ENCODE measurements at places on chromosomes 11 and 22.

GRCh38 chr11:12440565-12440964 is 63.2 kb downstream of the PARVA start:
- DNase-seq: no peak

DNA sequence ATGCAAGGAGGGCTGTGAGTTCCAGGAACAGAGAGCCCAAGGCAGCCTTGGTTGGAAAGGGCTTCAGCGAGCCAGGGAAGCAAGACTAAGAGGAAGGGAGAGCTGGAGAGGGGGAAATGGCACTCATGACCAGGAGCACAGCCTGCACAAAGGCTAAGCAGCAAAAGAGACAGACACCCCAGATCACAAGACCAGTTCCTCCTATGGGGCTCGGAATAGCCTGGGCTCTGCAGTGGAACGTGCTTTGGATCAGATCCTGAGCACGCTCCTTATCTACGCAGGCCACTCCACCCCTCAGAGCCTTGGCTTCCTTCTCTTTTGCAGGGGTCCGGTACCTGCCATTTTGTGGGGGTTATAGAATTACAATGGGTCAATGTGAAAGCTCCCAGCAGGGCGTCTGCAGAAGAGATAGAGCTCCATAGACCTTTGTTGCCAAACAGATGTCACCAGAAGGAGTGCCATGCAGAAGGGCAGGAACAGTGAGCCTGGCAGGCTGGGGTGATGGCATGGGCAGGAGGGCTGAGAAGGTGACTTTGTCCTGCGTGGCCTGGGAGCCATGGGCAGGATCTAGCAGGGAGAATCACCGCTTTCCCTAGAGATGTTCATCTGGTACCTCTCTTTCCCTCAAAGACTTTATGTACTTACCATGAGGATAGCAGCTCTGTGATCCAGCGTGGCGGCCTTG is 33.8 kb downstream of the ZC3H7B start:
- DNase-seq: no peak

DNA sequence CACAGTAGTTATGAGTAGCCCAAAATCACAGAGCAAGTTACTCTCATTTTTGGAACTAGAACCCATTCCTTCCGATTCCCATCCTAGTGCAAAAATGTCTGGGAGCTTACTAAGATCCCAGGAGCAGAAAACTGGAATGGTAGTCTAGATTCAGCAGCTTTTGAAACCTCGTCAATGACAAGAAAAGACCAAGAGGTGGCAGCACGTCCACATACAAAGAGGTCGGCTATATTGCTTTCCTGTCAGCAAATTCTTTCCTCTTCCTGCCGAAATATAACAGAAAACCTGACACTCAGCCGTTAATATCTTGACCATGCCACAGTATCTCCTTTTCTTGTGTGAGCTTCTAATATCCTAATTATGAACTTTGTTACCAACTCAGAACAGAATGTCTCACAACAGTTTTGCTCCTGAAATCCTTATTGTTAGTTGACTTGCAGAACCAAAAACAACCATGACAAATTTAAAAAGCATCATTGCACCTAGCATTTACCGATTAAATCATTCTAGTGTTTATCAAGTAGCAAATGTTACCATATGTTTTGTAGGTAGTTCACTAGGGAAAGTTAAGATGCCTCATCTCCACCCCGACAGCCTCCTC is 92.8 kb upstream of the OR9G4 start:
- no peak for DNase-seq

GRCh38 chr11:38683484-38683883 is 2085.4 kb upstream of the RAG2 start:
- no peak for DNase-seq

DNA sequence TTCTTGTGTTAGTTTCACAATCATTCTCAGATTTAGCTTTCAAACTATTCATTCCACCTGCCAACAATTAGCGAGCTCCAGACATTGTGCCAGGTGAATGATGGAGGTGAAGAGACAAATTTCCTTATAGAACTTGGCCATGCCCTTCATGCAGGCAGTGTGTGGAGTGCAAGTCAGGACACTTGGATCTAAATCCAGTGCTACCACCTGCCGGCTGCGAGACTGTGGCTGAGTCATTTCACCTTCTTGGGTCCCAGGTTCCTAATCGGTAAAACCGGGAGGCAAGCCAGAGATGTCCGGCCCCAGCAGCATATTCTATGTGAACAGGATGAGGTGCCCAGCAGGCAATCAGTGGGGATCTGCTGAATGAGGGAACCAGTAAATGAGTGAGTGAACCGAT is 18.6 kb upstream of the EHF start:
- DNase-seq: no peak

DNA sequence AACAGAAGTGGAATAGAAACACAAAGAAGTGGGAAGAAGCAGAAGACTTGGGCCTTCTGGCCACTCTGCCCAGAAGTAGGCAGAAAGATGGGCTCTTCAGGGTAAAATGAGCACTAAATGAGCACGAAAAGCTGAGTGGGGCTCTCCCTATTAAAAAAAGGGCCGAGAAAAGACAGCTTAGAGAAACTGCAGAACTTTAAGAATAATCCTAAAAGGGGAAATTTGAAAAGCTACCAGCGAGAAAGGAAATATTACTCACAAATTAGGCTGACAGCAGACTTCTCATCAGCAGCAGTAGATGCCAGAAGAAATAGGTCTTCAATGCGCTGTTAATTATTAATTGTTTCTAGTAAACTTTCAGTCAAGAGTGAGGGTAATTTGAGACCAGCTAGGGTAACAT is 78.2 kb downstream of the UVRAG start:
- DNase-seq: no peak

- no peak for DNase-seq
Observed at GRCh38 chr11:64453466-64453865, 94.5 kb downstream of the RPS6KA4 start.

- no peak for DNase-seq
Observed at GRCh38 chr22:25176175-25176574, 23.5 kb upstream of the CRYBB3 start.

GRCh38 chr11:58503361-58503856 is 4.5 kb downstream of the OR5B21 start:
- DNase-seq: no peak

DNA sequence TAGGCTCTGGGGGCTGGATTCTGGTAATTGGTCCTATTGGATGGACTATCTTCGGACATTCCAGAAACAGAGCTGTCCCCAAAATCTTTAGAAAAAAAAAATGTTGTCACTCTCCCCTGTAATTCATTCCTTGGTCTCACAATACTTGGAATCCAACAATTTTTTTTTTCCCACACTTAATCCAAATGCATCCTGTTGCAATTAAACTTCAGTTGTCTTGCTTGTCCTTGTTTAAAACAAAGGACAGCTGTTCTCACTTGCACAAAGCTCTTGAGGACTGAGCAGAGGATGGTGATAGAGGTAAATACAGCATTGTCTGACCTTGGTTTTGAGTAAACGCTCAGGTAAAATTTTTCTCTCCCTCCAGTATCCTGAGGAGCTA is 75.3 kb downstream of the SC5D start:
- DNase-seq: no peak

DNA sequence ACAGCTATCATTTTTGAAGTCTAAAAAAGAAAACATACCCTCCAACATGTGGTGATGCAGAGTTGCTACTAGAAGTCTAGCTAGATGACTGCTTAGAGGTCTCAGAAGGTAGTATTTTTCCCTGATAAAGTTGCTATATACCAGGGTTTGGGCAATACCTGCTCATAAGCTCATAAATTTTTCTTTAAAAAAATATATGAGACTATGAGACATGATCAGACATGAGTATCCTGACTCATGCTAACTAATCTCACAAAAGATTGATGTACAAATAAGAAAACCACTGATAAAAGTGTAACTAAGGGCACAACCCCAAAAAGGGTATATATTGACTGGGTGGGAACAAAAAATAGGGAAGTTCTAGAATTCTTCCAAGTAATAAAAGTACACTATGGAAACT is 740.9 kb downstream of the METTL15 start:
- no peak for DNase-seq

DNA sequence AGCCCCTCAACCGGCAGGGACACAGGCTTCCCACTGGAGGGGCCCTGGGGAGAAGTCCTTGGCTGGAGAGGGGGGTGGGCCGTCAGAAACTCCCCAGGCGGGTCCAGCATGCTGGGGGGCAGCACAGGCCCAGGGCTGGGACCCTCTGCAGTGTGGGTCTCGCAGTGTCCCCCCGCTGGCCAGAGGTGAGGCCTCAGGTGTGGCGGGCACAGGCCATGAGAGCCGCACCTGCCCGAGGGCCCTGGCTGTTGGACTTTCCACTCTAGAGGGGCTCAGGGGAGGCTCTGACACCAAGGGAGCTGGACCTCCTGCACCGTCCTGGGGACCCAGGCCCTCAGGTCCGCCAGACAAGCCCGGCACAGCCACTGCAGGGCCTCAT is 10.7 kb upstream of the PIM3 start:
- DNase-seq: no peak

GRCh38 chr11:86551288-86552092 is 120.9 kb downstream of the ME3 start:
- no peak for DNase-seq

GRCh38 chr22:49946612-49947295 is 13.8 kb upstream of the PIM3 start:
- DNase-seq: no peak

DNA sequence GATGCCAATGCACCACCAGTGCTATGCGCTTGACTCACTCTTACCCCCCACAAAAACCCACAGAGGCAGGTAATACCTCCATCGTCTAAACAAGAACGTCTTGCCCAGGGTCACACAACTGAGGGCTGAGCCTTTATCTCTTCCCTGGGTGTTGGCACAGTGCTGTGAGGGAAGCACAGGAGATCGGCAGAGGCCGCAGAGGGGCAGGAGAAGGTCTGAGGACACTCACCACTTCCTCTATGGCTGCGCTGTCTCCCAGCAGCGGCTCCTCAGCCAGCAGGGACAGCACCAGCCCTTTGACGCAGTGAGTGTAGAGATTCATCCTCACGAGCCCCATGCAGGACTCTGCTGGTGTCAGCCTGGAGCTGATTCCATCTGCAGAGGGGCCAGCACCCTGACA is 19.9 kb downstream of the HPS4 start:
- DNase-seq: no peak

Measured in activated CD8-positive, alpha-beta memory T cell treated with anti-CD3 and anti-CD28 coated beads for 1 hour (primary cell).